ENCODE measurements at places on chromosomes 3 and 15. TPM values are rescaled to one million over a fixed set of nuclear protein-coding genes. Genes with fewer than 3 reads are reported as not detected.

The NEO1 gene
- total RNA-seq: 22.4 TPM

The SAMD7 gene
- not detected for total RNA-seq

The FBLN2 gene
- total RNA-seq: 34.0 TPM

The HEMK1 gene
- 17.3 TPM for total RNA-seq

The IP6K2 gene
- total RNA-seq: 128 TPM

The CHRNA5 gene
- total RNA-seq: 0.23 TPM

The DTWD1 gene
- total RNA-seq: 44.1 TPM

The MNS1 gene
- 6.7 TPM for total RNA-seq

The SEMA7A gene
- 7.1 TPM for total RNA-seq

The RBP2 gene
- not detected for total RNA-seq

The CADM2 gene
- 3.3 TPM for total RNA-seq

The STXBP5L gene
- 0.26 TPM for total RNA-seq

The APOD gene
- 4.7 TPM for total RNA-seq

The NGLY1 gene
- 54.4 TPM for total RNA-seq

The TM4SF4 gene
- total RNA-seq: 2.2 TPM

The AHSG gene
- 0.20 TPM for total RNA-seq

The CCDC9B gene
- 42.1 TPM for total RNA-seq

The FAM107A gene
- total RNA-seq: 83.6 TPM

The SAMMSON gene
- 0.12 TPM for total RNA-seq

The GADL1 gene
- 0.06 TPM for total RNA-seq

The LNP1 gene
- total RNA-seq: 3.3 TPM

The ADAMTSL3 gene
- 58.2 TPM for total RNA-seq

The RTP3 gene
- not detected for total RNA-seq

The SNX33 gene
- 16.7 TPM for total RNA-seq

The ZNF662 gene
- 8.7 TPM for total RNA-seq

The LRRC3B gene
- total RNA-seq: 0.37 TPM

The FANCD2OS gene
- total RNA-seq: not detected

The CTXN2 gene
- not detected for total RNA-seq

The BOC gene
- total RNA-seq: 9.6 TPM

The NRROS gene
- 9.7 TPM for total RNA-seq

The CCR9 gene
- 0.46 TPM for total RNA-seq

The STRA6 gene
- total RNA-seq: 2.6 TPM

The B4GALT4 gene
- 13.5 TPM for total RNA-seq

The GDPGP1 gene
- total RNA-seq: 6.0 TPM

The ACKR4 gene
- 2.0 TPM for total RNA-seq

The KCNMB3 gene
- total RNA-seq: 5.5 TPM

The KBTBD8 gene
- total RNA-seq: 4.8 TPM

The AMIGO3 gene
- total RNA-seq: not detected

The SAXO2 gene
- total RNA-seq: 54.0 TPM

The ANO10 gene
- total RNA-seq: 30.4 TPM

The CHRFAM7A gene
- total RNA-seq: 7.4 TPM

The PIERCE2 gene
- 5.9 TPM for total RNA-seq

The OR5H2 gene
- not detected for total RNA-seq

The ASB14 gene
- 1.4 TPM for total RNA-seq

The FGD5 gene
- 58.5 TPM for total RNA-seq

The SLC24A5 gene
- total RNA-seq: not detected

The SLC12A1 gene
- 0.03 TPM for total RNA-seq

The LXN gene
- 103 TPM for total RNA-seq

The SLC6A20 gene
- 0.28 TPM for total RNA-seq

The ROPN1 gene
- not detected for total RNA-seq

The C3orf85 gene
- total RNA-seq: not detected

The SLC22A13 gene
- not detected for total RNA-seq

The SLC12A8 gene
- 9.8 TPM for total RNA-seq

The IL5RA gene
- total RNA-seq: 13.8 TPM

The UROC1 gene
- 0.09 TPM for total RNA-seq

The CRYGS gene
- total RNA-seq: 3.2 TPM

The GOLGA8K gene
- total RNA-seq: 0.65 TPM

The PLIN1 gene
- total RNA-seq: 0.43 TPM

Measured in lung (tissue), 17 donors.